Activated effector memory CD4-positive, alpha-beta T cell treated with Interleukin-2 at 50 U/mL for 16 hours (primary cell): ENCODE measurements at places on chromosomes 7 and 10.
A peak's percentile ranks its signal among the peaks of the same experiment; 100 is the strongest.

- no peak for DNase-seq
Measured at GRCh38 chr7:20260223-20260622, 43.0 kb upstream of the MACC1 start.

DNA sequence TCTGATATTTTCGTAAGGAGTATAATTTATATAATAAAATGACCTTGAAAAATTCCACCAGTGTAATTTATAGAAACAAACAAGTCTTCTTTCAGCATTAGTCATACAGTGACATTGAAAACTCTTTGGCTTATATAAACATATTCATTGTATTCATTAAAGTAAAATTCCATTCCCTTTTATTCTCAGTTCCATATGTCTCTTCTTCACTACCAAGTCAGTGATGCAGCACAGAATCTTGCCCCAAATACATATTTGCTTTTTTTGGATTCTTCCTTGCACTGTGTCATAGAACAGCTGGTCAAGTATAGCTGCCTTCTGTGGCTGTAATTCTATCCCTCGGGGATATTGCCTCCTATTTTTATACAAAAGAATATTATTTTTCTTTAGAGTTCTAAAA lies 884.5 kb upstream of the POT1 start:
- no peak for DNase-seq

DNA sequence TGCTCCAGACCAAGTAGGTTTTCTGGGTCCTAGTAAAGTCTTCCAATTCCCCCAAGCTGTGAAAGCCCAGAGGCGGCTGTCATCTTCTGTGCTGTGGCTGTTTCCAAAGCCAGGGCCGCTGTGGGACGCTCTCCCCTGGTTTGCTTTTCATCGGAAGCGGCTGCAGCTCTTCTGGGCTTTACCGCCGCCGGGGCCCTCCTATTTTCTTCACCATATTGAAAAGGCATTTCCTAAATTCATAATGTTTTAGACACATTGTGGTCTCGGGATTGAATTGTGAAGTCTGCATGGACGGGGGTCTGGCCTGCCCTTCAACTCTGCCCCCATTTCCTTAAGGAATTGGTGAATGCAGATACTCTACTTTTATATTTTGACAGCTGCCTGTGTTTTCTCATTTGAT lies 551.4 kb upstream of the MGMT start:
- DNase-seq, result no peak

GRCh38 chr7:20681258-20681882 lies 65.9 kb downstream of the ABCB5 start:
- DNase-seq, result no peak

DNA sequence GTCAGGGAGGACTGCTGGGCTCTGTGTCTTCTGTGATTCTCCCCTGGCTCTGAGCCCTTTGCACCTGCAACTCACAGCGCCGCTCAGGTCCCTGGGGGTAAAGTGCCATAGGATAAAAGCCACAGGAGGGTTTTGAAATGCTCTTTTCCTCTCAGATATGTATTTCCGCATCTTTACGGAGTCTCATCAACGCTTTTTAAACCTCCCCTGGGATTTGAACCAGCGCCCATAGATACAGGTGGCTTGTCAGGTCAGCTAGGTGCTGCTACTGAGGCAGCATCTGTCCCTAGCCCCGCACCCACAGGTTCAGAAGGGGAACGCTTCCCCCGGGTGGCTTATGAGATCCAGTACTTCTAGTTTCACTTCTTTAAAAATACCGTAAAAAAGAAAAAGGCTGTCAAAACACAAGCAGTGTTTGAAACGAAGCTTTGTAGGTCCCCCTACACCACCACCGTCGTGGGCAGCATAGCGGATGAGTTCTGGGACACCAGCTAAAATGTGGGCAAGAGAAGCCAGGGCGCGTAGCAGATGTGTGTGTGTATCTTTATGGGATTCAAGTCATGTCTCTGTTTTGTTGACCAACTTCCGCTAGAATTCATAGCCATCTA lies 173.5 kb downstream of the CUX1 start:
- no peak for DNase-seq

- no peak for DNase-seq
Measured at GRCh38 chr7:131905471-131905973, 349.1 kb upstream of the PODXL start.

- no peak for DNase-seq
Measured at GRCh38 chr7:94301024-94301586, 93.6 kb upstream of the COL1A2 start.

GRCh38 chr7:33221390-33221789 lies 92.0 kb downstream of the BBS9 start:
- DNase-seq, result no peak

DNA sequence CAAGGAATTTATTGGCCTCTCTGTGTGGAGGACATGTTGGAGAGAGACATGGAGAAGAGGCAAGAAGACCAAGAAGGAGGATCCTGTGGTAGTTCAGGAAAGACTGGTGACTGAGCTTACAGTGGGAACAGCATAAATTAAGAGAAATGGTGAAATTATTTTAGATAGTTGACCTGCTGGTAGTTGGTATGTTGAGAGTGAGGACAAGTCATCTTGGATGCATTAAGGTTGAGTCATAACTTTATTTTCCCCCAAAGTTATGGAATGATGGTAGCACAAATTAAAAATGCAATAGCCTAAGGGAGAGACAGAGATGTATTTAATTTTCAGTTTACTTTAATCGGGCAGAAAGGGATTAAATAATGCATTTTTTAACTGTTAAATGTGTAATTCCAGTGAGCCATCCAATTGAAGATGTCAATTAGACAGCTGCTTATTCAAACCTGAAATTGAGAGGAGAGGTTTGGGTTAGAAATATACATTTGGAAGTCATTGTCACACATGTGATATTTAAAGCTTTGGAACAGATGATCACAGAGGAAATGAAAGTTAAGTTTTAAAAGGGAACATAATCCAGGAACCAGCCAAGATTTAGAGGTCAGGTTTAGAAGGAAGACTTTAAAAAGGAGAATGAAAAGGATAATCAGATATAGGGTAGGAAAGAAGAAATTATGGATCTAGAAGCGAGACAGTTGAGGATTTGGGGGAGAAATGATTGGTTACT lies 80.6 kb downstream of the DGKB start:
- no peak for DNase-seq

- DNase-seq, result no peak
Measured at GRCh38 chr7:150003304-150003810, 129.6 kb downstream of the ATP6V0E2 start.

DNA sequence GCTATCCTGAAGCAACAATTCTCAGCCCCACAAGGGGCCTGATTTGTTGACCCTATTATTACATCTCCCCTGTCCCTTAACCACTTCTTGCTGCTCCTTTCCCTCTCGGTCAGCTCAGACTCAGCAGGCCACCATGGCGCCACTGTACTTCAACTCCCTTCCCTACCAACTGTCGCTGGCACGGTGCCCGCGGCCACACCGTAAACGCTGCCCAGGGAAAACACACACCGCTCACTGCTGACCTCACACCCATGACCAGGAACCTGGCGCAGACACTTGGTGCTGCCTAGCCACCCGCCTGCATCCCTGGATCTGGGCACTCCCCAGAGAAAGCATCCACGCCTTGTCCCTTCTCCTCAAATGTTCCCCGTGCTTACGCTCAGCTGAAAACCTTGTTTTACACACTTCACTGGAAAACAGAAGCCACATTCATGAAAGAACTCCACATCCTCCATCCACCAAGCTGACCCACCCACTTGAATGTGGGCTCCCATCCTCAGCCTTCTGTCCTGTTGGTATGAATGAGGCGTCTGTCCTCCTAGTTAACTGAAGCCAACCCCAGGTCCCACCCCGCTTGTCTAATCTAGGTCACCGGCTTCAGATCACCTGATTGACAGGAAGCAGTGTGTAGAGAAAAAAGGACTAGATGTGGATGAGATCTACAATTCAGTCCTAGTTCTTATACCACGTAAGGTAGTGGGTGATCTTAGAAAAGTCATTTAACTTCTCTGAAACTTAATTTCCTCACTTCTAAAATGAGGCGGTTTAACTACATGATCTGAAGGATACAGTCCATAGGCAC lies 28.5 kb upstream of the CRYGN start:
- DNase-seq, result no peak

GRCh38 chr10:117652228-117653169 lies 110.0 kb downstream of the EMX2 start:
- DNase-seq, result no peak

GRCh38 chr7:98641646-98642500 lies 24.8 kb downstream of the NPTX2 start:
- no peak for DNase-seq

- DNase-seq, result no peak
Measured at GRCh38 chr7:73832806-73833205, 2.0 kb downstream of the CLDN4 start.

DNA sequence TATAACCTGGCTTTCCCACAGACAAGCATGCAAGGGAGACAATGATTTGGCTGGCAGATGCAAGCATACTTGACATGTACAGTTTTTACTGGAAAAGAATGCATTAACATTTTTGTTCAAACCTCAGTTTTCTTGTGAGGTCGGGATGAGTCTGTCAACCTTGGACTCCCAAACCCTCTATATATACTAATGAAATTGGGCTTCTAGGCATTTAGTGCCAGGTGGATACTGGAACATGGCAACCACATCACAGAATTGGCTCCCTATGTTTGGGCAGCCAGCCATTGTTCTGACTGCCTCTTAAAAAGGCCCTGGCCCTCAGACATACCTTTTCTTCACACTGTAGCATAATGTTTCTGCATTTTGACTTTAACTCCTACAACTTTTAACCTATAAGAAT lies 39.1 kb downstream of the CDK6 start:
- no peak for DNase-seq

DNA sequence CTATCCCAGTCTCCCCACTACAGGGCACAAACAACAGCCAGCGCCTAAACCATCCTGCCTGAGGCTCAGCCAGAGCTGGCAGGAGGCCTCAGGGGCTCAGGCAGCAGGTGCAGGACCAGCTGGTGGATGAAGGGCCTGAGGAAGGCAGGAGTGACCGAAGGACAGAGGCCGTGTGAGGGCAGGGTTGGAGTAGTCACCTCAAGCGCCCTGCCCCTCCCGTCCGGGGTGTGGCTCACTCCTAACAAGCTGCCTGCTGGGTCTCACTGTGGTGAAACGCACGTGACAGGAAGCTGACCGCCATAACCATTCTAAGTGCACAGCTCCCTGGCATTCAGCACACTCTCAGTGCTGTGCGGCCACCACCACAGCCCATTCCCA lies 281.1 kb downstream of the ELFN1 start:
- DNase-seq, result peak; percentile 17

DNA sequence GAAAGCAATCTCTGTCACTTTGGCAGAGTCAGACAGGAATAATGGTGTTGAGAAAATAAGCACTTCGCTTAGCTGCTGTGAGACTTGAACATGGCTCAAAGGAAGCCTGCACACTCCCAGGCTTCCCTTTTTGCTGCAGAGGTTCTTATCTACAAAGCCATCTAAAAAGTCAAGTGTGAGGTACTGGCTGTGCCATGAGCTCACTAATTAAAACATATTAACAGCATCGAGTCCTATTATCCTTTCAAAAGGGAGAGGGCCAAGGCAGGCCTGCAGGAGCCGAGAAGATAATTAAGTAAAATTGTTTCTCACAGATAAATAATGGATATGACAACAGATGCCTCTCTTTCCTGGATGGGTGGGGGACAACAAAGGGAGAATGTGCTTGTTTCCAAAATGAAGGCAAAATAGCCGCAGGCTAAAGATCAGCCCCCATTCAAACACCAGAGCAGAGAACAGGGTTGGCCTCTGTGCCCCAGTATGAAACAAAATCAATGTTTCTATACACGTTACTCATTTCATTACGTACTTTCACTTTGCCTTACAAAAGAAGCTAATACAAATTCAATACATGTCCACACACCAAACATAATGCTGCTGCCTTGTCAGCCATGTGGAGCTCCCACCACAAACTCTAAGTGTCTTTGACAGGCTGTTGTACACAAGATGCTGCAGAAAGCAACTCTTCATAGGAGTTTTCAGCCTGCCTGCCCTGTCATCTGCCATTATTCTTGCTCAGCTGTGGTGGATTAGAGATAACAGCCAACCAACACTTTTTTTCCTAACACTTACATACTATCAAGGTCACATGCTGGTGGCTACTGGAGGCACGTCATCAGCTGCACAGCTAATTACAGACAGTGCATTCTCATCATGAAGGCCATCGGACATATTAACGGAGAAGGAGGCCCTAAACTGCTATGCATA lies 55.3 kb downstream of the ELAPOR2 start:
- no peak for DNase-seq

DNA sequence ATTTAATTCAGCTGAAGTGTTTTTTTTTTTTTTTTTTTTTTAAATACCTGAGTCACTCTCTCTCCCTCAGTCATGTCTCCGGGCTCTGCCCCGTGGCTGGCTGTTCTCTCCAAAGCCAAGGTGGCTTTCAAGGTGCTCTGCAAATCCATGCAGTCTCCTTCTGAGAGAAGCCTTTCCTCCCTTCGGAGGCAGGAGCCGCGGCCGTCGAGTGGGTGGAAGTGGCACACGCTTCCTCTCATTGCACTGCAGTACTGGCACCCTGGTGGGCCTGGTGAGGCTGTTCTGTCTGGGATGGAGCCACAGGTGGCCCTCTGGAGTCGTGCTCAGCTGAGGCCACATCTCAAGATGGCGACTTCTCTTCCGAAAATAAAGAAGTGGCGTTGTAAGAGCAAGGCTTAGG lies 221.8 kb downstream of the GLRX3 start:
- DNase-seq, result no peak

DNA sequence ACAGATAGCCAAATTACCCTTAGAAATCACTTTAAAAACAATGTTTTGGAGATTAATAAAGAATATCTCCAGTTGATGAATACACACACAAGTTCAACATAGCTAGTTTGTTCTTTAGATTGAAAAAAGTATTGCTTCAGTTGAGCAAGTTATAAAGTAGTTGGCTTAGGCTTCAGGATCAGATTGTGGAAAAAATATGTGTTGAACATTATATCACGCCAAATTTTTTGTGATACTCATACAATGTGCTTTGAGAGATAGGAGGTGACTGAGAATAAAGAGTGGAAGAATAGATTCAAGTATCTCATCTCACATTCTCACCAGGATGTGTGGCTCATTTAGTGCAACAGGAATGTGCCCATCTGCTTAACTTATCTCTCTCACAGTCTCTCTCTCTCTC lies 553.3 kb downstream of the HTR7 start:
- DNase-seq, result no peak

GRCh38 chr10:127853868-127854768 lies 38.6 kb downstream of the CLRN3 start:
- peak; percentile 12 for DNase-seq

DNA sequence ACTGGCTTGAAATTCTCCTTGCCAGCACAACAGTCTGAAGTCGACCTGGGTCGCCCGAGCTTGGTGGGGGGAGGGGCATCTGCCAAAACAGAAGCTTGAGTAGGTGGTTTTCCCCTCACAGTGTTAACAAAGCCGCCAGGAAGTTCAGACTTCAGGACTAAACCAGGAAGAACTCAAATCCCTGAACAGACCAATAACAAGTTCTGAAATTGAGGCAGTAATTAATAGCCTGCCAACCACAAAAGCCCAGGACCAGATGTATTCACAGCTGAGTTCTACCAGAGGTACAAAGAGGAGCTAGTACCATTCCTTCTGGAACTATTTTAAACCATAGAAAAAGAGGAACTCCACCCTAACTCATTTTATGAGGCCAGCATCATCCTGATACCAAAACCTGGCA lies 45.3 kb downstream of the LRRC72 start:
- no peak for DNase-seq

GRCh38 chr7:494259-494687 lies 25.4 kb downstream of the PDGFA start:
- DNase-seq, result no peak

GRCh38 chr7:78473571-78474301 lies 675.2 kb downstream of the PHTF2 start:
- no peak for DNase-seq

- DNase-seq, result no peak
Measured at GRCh38 chr7:20748853-20749252, 37.8 kb downstream of the SP8 start.
